ENCODE measurements at places on chromosomes 3 and 15.

- no peak for DNase-seq
These were observed 1.3 kb downstream of the MAGI1 start for GRCh38 chr3:66037330-66037985.

DNA sequence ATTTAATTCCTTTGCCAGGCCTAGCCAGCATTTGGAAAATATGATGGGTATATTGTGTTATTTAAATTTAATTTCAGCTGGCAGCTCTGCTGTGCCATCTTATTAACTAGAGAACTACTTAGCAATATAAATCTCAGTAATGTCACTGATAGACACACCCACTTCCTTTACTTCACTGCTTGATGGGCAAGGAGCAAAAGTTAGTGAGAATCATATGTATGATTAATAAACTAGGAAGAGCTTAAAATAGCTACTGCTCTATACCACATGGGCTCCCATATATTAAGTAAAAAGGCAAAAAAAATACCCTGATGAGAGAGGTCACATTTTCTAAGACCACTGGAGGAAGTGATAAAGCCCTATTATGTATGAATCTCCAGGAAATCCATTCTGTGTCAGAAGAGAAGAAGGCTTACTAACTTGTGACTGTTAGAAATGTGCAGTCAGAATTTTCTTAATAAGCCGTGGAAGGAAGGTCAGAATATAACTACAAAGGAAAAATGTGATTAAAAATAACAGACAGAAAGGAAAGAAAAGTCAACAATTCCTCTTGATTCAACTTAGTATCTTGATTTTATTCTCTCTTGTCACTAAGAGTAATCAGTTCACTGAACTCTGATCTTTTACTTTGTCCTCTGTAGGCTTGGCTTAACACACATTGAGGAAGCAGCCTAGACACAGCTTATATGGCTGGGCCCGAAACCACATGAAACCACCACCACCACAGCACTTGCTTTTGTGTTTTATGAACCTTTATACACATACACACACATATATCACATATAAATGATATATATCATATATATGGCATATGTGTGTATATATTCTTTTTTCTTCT lies 1233.9 kb upstream of the ALCAM start:
- no peak for DNase-seq

- DNase-seq, result no peak
These were observed 262.5 kb upstream of the TGFBR2 start for GRCh38 chr3:30343861-30344260.

DNA sequence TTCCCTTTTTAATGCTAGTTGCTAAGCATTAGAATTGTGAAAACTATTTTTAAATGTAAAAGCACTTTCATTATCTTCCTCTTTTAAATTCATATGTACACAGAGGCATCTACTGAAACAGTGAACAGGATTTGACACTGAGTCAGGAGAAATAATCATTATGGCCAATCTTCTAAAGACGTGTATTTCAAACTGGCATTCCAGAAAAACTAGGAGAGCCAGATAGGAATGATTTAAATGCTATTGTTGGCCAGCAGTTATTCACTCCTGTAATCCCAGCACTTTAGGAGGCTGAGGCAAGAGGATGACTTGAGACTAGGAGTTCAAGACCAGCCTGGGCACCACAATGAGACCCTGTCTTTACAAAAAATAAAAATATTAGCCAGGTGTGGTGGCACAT lies 67.6 kb upstream of the RAP2B start:
- DNase-seq, result no peak

GRCh38 chr3:69715204-69715603 lies 24.1 kb upstream of the MITF start:
- no peak for DNase-seq

GRCh38 chr3:99895703-99896441 lies 78.2 kb downstream of the CMSS1 start:
- no peak for DNase-seq

DNA sequence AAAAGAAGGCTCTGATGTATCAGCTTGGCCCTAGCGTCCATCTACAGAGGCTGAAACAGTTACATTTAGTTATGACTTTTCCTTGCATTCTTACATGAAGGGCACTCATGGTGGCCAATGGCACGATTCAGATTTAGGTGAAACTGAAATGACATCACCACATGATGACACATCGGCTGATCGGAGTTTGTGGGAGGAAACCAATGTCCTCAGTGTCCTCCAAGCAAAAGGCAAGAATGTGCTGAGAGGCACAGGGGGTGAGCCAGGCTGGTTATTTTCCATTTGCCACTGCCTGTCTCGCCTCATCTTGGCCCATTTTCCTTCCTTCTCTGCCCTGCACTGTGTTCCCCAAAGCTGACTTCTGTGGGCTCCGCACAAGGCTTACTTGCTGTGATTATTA lies 34.4 kb downstream of the TARS3 start:
- no peak for DNase-seq

GRCh38 chr15:45162771-45163507 lies 24.8 kb downstream of the SHF start:
- peak; percentile 57 for DNase-seq

DNA sequence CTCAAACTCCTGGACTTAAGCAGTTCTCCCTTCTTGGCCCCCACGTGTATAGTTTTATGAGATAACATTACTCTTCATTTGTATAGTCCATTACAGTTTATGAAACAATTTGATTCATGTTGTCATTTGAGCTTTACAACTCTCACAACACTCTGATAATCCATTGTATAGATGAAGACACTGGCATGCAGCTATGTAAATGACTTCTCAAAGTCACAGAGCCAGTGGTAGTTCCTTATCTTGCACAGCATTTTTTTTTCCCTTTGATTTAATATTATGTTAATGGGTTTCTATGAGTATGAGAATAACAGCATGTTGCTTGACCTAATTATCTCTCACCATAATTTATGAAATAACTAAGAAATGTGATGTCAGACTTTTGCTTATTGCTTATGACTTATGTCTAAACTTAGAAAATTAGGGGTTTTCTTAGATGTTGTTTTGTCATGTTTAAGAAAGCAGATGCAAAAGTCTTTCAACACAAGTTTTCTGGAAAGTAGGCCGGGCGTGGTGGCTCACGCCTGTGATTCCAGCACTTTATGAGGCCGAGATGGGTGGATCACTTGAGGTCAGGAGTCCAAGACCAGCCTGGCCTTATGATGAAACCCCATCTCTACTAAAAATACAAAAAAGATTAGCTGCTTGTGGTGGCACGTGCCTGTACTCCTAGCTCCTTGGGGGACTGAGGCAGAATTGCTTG lies 13.3 kb downstream of the VPS8 start:
- DNase-seq, result no peak

DNA sequence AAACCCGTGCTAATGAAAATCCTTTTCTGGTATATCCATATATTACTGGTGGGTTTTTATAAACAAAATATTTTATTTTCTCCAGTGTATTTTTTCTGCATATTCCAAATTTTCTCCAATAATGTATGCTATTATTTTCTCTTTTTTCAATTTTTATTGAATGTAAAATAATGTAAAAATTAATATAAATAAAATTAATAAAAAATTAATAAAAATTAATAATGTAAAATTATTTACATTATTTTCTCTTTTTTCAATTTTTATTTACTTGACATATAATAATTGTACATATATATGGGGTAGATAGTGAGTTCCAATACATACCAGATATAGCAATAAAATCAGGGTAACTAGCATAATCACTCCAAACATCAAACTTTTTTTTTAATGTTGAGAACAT lies 56.4 kb downstream of the OXSM start:
- no peak for DNase-seq

GRCh38 chr3:141057436-141057835 lies 6.3 kb downstream of the SPSB4 start:
- DNase-seq, result no peak

DNA sequence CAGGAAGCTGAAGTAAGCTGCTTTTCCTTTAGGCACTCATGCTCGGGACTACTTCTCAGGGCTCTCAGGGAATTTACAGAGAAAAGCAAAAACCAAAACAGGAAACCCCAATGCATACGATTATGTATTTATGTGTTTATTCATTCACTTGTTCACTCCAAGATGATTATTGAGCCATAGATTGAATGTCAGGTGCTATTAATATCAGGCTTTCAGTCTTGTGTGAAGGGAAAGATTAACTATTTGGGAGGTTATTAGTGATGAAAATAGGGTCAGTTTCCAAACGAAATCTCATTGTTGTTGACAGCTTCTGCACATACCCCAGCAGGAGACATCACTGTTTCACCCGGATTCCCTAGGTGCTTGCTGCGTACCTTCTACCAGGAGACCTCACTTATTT lies 135.8 kb downstream of the NEK11 start:
- DNase-seq, result no peak

DNA sequence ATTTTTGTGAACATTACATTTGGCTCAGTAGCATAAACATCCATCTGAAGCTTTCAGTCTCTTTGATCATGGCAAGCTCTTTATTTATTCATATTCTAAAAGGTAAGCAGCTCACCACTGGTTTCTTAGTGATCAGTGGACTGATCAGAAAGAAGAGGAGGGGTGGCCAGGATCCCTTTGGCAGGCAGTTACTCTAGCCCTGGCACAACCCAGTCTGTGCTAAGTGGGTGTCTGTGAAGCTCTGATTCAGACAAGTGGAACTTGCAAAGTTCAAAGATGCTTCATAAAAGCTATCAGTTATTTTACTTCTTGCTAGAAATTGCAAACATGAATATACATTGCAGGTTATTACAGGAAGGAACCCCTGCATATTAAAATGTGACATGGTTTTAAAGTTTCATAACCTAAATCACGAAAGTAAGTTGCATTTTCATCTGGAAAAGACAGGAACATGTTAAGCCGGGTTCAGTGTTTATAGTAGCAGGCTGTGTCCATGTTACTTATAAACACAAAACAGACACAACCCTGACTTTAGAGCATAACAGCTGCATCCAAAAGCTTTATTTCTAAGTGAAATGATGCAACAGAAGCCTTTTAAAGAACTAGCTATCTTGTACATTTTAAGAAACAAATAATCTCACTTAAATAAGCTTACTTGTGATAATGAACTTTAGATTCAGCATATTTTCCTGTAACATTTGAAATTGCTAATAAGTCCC lies 785.3 kb downstream of the MCTP2 start:
- DNase-seq, result no peak

DNA sequence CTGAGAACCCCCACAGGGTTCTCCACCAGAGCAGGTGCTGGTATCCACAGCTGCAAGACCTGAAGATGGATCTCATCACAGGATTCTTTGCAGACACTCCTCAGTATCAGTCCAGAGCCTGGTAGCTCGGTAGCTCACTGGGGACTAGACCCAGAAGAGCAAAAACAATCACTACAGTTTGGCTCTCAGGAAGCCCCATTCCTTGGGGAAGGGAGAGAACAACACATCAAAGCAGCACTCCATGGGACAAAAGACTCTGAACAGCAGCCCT lies 22.2 kb downstream of the STRIT1 start:
- DNase-seq, result no peak

GRCh38 chr15:56984681-56985481 lies 66.4 kb downstream of the TCF12 start:
- DNase-seq, result no peak

- DNase-seq, result no peak
These were observed 39.0 kb upstream of the POMGNT2 start for GRCh38 chr3:43144761-43145490.

GRCh38 chr3:173128633-173129032 lies 12.4 kb downstream of the SPATA16 start:
- DNase-seq, result no peak

GRCh38 chr15:66649235-66649984 lies 52.6 kb upstream of the SMAD6 start:
- no peak for DNase-seq

- no peak for DNase-seq
These were observed 48.3 kb downstream of the CLDN11 start for GRCh38 chr3:170467007-170467406.

DNA sequence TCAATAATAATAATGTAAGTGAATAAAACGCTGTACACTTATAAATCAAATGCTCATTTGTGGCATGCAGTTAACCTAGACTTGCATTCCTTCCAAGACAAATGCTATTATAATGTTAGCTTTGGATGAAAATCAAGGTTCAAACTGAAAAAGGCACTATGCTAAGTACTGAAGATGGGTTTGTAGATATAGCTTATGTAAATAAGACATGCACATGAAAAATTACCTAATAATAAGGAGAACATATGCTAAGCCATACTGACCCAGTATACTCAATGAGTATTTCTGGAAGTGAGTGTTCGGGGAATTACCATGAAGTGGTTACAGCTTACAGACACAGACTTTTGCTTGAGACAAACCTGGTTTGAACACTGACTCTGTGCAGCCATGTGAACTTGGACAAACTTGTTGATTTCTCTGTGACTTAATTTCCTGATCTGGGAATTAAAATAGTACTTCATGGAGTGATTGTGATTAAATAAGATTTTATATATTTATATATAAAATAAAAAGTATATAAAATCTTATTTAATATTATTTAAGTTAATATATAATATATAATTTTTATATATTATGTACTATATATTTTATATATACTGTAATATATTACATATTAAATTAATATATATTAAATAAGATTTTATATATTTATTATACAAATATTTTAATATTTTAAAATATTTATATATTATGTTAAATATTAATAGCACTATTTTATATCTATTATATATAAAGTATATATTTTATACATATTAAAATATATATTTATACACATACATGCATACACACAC lies 159.2 kb downstream of the ZPLD1 start:
- DNase-seq, result no peak

DNA sequence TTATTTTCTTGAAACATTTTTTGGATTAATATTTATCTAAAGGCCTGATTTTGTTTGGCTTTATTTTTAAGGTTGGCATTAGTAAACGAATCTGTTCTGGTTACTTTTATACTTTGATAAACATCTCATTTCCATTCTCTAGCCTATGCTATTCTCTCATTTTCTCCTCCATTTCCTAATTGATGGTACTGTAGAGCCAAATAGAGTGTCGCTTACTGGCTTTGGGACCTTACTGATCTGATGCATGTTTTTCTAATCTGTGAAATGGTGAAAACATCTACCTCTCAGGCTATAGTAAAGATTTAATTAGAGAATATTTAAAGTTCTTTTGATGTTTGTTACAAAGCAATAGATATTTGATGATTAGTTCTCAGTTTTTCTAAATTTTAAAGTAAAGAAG lies 1.6 kb downstream of the LNP1 start:
- DNase-seq, result no peak

- DNase-seq, result no peak
These were observed 32.8 kb downstream of the NCEH1 start for GRCh38 chr3:172678068-172678467.
